ENCODE measurements at places on chromosomes 7 and 10. TPM values are rescaled to one million over a fixed set of nuclear protein-coding genes. Genes with fewer than 3 reads are reported as not detected.

The LOXL4 gene
- total RNA-seq, result 1.4 TPM

- no peaks in the 10 kb centered on the region for H3K27me3 ChIP-seq
- DNase-seq, result no peak
- H3K4me3 ChIP-seq, result no peak overlapping the region
- H3K36me3 ChIP-seq, result no peaks in the 10 kb centered on the region
These were observed 122.0 kb downstream of the ELAPOR2 start for GRCh38 chr7:86937363-86937878.

GRCh38 chr7:149864023-149864422 lies 9.7 kb upstream of the ATP6V0E2 start:
- no peak for DNase-seq
- no peaks in the 10 kb centered on the region for H3K36me3 ChIP-seq
- no peak overlapping the region for H3K4me3 ChIP-seq
- H3K27ac ChIP-seq, result no peak overlapping the region

- peaks cover 2% of the 10 kb centered on the region for H3K27me3 ChIP-seq
- no peak overlapping the region for H3K4me3 ChIP-seq
- H3K36me3 ChIP-seq, result no peaks in the 10 kb centered on the region
These were observed 14.7 kb downstream of the FKBP6 start for GRCh38 chr7:73342645-73343044.

DNA sequence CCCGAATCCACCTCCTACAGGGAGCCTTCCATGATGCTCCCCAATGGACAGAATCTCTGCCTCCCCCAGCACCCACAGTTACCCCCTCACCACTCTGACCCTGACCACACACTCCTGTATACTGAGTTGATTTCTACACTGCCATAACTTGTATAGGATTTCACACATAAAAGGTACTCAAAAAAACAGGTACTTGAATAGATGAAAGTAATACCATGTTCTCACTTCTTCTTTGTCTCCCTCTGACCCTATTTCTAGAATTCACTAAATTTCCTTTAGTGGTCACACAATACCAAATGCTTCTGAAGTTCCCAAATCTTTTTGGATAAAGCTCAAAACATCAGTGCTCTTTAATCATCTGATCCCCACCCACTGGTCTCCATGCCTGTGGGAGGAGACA lies 45.4 kb downstream of the HSPA12A start:
- H3K27me3 ChIP-seq, result no peaks in the 10 kb centered on the region
- H3K27ac ChIP-seq, result no peak overlapping the region
- no peak overlapping the region for H3K4me3 ChIP-seq
- no peaks in the 10 kb centered on the region for H3K36me3 ChIP-seq
- no peak for DNase-seq

- no peak overlapping the region for H3K27ac ChIP-seq
- no peaks in the 10 kb centered on the region for H3K36me3 ChIP-seq
These were observed 11.6 kb downstream of the FRG2B start for GRCh38 chr10:133614830-133615580.

DNA sequence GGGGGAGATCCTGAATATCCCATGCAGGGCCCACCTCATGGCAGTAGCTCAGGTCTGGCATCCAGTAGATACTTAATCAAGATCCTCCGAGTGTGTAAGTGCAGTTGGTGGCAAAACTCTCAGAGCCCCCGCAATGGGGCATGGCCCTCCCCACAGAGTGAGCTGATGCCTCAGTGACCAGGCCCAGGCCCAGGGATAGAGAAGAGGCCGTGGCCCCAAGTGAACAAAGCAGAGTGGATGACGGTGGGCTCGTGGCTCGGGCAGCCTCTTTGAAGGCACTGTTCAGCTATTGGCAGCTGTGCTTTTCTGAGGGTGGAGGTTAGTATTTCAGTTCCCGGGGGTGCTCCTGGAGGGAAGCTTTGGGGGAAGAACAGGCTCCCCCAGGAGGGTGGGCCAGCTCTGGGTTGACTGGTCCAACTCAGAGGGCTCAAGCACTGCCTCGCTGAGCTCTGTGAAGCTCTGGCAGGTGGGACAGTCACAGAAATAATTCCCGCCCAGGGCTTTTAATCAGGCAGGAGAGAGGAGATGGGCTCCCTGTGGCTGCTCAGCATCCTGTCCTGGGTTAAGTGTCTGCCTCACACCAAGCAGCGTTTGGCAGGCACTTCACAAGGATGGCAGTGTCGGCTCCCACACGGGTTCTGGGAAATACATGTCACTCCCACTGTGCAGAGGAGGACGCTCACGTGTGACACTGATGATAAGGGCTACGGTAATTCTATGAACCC lies 583.6 kb downstream of the TCERG1L start:
- H3K27me3 ChIP-seq, result no peaks in the 10 kb centered on the region
- no peaks in the 10 kb centered on the region for H3K36me3 ChIP-seq
- no peak for DNase-seq
- no peaks in the 10 kb centered on the region for H3K4me1 ChIP-seq
- no peak overlapping the region for H3K4me3 ChIP-seq
- H3K27ac ChIP-seq, result no peak overlapping the region
